ENCODE measurements at places on chromosomes 11 and 22. TPM values are rescaled to one million over a fixed set of nuclear protein-coding genes. Genes with fewer than 3 reads are reported as not detected.

GRCh38 chr11:19660076-19660475 lies 52.6 kb upstream of the NAV2 start:
- no peak for DNase-seq

DNA sequence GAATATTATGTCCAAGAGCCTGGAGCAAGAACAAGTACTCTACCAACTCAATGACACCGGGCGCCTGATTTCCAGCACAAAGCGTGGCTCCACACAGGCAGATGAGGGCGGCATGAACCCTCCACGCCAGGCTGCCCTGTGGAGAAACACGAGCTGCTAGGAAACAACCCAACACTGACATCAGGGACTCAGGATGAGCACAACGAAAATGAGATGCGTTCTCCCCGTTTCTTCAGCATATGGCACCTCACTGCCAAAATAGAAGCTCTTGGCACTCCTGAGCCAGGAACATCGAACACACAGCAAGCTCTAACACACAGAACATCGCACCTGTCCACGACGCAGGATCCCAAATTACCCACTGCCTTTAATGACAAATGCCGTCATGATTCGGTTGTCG lies 68.3 kb downstream of the NCAPD3 start:
- DNase-seq, result no peak

DNA sequence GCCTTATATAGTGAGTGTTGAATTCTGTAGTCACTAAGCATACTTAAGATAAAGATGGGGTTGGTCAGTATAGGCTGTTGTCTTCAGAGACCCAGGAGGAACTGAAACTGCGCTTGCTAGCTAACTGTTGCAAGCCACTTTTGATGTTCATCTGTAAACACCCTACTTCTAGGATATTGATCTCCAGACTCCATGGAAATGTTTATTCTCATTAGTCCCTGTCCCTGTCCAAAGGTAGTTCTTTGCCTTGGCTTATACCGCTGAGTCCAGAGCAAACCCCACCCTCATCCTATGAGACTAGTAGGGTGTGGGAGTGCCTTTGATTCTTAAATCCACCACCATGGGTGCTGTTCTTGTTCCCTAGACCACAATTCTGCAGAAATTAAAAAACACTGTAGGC lies 36.4 kb downstream of the DEPDC5 start:
- no peak for DNase-seq

DNA sequence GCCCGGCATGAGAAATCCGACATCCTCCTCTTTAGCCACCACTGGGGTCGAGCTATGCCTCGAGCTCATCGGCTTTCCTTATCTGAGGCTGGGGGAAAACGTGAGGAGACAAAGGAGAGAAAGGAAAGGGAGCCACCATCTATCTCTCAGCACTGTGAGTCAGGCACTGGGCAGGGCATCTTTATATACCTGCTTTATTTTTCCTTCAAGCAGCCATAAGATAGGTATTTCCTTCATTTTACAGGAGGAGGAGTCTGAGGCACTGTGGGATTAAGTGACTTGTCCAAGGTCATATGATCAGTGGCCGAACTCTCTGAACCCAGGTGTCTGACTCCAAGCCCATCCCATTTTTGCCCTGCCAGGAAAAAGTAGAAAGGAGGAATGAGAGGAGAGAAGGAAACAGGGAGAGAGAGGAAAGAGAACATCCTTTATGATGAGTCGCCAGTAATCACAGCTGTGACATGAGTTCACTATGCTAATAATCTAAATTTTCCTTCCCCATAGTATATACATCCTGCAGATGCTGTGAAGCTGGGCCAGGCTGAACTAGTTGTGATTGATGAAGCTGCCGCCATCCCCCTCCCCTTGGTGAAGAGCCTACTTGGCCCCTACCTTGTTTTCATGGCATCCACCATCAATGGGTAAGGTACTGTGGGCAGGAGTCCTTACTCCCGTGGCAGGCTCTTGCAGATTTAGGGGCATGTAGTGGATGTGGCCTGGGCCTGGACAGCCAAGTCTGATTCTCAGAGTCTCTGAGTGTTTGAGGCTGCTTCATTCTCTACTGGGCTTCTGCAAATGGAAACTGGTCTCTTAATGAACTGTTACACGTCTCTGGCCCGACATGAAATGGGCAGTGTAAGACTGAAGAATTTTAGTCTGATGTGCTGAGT lies 21.8 kb downstream of the NAT10 start:
- no peak for DNase-seq

DNA sequence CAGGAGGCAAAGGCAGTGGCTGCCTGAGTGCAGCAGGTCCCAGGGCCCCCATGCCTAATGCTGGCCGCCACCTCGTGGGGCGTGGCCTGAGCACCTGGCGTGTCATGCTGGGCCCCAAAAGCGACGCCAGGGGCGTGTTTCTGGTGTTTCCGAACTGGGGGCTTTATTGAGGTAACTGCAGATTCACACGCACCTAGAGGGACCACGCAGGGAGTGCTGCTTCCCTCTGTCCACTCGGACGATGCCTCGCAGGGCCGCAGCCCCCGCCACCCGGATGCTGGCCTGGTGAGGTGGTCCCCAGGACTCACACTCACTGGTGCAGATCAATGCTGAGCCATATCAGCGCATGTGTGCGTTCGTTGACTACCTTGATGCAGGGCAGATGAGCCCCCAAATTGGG lies 736.2 kb downstream of the BRD1 start:
- no peak for DNase-seq

- no peak for DNase-seq
Measured at GRCh38 chr11:96144553-96144952, 198.4 kb downstream of the MAML2 start.

GRCh38 chr11:7630002-7630401 lies 43.3 kb downstream of the CYB5R2 start:
- no peak for DNase-seq

GRCh38 chr22:44493206-44493605 lies 4.8 kb downstream of the RTL6 start:
- DNase-seq, result no peak

- DNase-seq, result no peak
Measured at GRCh38 chr11:120712881-120713280, 201.3 kb downstream of the GRIK4 start.

GRCh38 chr11:69427337-69427736 lies 54.1 kb upstream of the LINC01488 start:
- DNase-seq, result no peak

DNA sequence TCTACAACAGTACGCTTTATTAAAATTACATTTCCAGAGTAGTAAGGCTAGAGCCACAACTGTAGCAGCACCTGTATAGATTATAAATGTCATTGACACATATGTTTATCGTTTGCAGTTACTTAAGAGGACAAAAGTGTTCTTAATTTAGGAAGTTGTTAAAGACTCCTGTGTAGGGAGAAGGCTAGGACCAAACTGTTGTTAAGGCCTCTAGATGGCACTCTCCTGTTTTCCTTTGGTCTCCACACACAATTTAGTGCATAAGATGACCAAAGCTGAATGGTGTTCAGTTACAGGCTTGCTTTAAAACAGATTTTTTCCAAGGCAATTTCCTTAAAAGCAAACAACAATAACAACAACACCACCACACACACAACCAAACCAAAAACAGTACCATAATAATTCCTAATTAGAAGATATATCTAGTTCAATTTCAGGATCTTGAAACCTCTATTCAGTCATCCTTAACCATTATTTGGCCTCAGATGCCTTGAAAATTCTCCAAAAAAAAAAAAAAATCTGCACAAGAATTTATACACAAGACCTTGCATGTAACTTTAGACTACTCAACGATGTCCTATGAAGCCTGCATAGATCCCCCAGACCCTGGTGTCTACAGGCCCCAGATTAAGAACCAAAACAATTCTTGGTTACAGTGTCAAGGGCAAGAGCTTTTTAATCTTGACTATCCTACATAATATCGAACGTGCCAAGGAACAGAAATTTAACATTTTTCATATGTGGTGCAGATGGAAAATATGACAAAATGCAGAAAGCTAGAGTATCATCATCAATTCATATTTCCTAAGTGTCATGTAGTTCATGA lies 42.6 kb upstream of the APOA1 start:
- peak; percentile 80 for DNase-seq

NAALAD2 gene
- not detected for total RNA-seq

- no peak for DNase-seq
Measured at GRCh38 chr11:24805671-24806070, 308.8 kb downstream of the LUZP2 start.

LYVE1 gene
- not detected for total RNA-seq

DNA sequence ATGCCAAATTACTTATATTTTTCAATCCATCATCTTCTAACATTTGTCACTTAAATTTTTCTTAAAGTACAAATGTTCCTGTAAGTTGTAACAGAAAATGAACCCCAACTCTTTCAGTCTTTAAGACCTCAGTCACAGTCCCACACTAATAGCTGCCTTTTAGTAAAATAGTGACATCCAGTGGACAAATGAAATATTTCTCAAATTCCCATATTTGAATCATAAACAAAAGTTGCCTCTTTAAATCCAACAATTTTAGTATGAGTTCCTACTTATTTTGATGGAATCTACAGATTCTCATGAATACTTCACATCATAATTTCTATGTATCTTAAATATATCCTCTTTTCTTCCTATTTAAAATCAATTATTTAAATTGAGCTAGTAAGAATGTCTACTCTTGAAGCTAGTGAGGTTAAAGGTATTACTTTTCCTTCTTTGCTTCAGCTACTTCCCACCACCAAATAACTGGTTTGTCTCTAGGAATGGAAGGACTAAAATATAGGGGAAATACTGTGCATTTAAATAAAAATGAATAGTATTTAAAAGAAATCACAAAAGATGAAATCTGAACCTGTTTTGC lies 9.2 kb downstream of the LIN7C start:
- peak; percentile 10 for DNase-seq

GRCh38 chr11:102850973-102851745 lies 7.8 kb upstream of the MMP3 start:
- DNase-seq, result no peak

FDX1 gene
- 16.4 TPM for total RNA-seq

GRCh38 chr11:134226806-134227325 lies 2.4 kb downstream of the VPS26B start:
- no peak for DNase-seq

CDC45 gene
- total RNA-seq, result 121 TPM

FADS2 gene
- 283 TPM for total RNA-seq

GRCh38 chr22:38788021-38788816 lies 5.7 kb downstream of the DNAL4 start:
- no peak for DNase-seq

DNA sequence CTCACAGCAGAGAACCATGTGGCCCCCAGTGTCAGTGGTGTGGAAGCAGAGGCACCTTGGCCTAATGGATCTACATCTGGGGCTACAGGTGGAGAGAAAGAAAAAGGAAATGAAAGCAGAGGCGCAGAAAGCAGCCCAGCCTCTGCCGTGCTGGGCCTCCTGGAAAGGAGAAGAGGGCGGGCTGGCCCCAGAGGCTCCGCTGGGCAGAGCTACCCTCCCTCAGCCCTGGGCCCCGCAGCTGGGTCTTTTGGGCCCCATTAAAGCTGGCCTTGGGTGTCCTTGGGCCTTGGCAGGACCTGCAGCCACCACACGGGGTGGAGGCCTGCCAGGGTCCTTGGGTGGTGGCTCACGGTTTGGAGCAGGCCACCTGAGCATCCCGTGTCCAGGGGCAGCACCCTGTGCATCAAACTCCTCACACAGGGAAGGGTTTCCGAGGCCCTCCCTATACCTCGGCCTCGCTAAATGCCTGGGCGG lies 31.6 kb upstream of the GAL start:
- no peak for DNase-seq

FGF4 gene
- not detected for total RNA-seq

DNA sequence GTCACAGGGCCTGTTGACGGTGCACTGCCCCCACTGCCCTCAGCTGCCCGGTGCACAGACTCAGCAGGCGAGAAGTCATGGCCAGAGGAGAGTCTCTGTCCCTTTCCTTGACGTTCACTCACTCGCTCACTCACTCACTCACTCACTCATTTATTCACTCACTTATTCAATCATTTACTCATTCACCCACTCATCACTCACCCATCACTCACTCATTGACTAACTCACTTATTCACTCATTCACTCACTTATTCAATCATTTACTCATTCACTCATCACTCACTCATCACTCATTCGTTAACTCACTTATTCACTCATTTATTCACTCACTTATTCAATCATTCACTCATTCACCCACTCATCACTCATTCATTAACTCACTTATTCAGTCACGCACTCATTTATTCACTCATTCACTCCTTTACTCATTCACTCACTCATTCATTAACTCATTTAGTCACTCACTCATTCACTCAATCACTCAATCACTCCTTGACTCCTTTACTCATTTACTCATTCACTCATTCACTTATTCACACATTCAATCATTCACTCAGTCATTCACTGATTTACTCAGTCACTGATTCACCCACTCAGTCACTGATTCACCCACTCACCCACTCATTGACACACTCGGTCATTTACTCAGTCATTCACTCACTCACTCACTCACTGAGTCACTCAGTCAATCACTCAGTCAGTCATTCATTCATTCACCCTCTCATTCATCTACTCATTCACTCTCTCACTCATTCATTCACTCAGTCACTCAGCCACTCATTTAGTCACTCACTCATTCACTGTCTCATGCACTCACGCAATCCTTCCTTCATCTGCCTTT lies 1193.5 kb downstream of the BRD1 start:
- no peak for DNase-seq

GRCh38 chr11:64839335-64839734 lies 5.1 kb downstream of the CDC42BPG start:
- DNase-seq, result no peak

SPTBN2 gene
- 0.88 TPM for total RNA-seq

KRTAP5-9 gene
- not detected for total RNA-seq

DNA sequence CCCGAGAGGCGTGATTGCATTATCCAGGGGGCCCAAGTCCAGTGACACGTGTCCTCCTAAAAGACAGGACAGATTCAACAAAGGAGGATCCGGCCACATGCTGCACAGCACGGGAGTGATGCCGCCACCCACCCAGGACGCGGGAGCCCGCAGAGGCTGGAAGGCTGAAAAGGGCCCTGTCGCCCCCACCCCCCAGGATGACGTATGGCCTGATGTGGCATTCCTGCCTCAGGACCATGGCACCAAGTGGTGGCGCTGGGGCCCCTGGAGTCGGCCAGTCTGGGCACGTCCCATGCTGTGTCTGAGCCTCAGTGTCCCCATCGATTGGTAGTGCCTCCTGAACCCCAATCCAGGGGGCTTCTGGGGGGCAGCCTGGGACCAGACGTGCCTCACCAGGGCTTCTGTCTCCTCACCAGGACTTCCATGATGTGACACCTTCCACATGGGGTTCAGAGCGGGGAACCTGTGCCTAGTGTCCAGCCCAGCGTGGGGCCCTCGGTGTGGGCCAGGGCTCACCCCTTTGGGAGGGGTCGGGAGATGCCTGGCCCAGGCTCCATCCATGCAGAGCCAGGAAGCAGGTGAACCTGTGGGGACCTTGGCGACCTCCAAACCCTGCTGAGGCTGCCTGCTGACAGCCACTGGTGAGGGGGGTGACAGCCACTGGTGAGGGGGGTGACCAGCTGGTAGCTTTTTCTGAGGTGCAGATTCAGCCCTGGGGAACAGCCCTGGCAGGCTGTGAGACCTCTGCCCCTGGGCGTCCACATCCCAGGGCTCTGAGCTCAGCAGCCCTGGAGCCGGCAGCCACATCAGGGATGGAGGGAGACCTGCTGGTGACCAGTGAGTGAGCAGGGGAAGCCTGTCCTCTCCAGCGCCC lies 75.3 kb downstream of the KCNQ1 start:
- DNase-seq, result no peak

KDM4E gene
- not detected for total RNA-seq

UCP3 gene
- 2.9 TPM for total RNA-seq

- DNase-seq, result no peak
Measured at GRCh38 chr11:93024369-93024768, 54.9 kb downstream of the MTNR1B start.
